SIG-M5 (cell line): ENCODE measurements at places on chromosomes 2 and 18.

- DNase-seq, result no peak
Observed at GRCh38 chr2:188984065-188984491, 9.9 kb downstream of the COL3A1 start.

DNA sequence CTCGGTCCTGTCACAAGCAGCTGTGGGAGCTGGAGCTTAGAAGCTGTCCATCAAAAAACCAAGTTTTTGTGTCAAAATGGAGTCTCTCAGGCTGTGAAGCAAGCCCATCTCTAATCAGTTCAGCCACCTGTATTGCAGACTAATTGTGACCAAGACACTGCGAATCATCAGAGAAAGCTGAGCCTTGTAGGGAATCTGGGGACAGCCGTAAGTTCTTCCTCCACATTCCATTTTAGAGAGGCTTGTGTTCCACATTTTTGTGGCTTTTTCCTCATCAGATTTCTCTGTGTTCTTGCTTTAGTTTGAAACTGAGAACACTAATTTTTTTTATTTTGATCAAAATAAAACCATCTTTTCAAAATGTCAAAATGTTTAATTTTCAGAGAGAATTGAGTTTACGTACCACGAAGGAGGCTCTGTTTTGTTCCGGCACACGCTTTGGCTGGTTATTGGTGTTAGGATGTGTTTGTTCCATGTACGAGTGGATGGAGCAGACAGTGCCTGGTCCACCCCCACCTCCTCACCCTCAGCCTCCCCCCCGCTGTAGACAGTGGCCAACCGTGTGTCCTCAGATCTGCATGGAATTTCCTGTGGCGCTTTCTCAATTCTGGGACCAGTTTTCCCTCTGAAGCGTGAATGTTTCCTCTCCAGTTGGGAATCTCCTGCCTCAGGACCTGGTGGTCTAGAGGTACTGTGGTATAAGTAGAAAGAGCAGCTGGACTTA, 140.8 kb downstream of the AGAP1 start:
- DNase-seq, result no peak

DNA sequence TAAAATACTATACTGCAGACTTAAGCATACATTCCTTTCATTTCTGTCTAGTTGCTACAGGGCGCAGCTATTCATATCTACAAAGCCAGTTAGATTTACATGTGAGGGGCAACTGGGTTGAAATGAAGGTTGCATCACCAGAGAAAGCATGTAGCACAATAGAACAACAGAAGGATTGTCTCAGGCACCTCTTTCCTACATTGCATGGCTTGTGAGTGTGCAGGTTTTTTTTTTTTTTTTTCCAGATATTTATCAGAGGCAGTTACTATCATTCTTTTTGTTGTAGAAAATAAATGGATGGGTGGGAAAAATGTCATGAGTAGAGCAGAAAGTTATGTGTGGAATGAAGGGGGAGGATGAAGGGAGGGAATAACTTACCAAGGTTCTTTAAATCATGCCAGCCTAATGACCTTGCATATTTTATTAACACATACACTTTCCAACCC, 86.8 kb downstream of the ERBB4 start:
- no peak for DNase-seq

DNA sequence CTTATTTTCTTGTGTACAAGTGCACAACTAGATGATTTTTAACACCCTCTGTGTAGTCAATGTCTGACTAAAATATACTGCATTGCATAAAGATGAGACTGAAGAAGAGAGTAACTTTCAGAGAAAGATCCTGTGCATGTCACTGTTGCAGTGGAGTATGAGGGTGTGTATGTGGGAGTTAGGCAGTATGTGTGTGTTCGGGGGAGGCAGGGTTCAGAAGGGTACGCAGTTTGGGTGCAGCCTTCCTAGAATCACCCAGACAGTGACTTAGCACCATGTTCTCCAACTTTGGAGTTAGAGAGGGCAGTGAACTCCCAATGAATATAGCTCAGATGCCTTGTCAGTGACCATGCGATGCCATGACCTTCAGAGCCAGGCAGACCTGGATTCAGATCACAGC, 84.6 kb downstream of the LRATD1 start:
- DNase-seq, result no peak

- no peak for DNase-seq
Observed at GRCh38 chr2:136131484-136131960, 13.6 kb upstream of the CXCR4 start.

- DNase-seq, result no peak
Observed at GRCh38 chr2:210072922-210073509, 70.6 kb downstream of the RPE start.

- no peak for DNase-seq
Observed at GRCh38 chr2:26458365-26459042, 19.4 kb downstream of the OTOF start.

GRCh38 chr18:12765126-12765525, 62.3 kb downstream of the PSMG2 start:
- DNase-seq, result no peak

GRCh38 chr2:86301009-86301408, 36.4 kb downstream of the REEP1 start:
- no peak for DNase-seq
